Activated CD8-positive, alpha-beta T cell treated with anti-CD3 and anti-CD28 coated beads, Interleukin-2, amount 10 ng/mL, durations not matched to agents 7 days and 5 days (primary cell): ENCODE measurements at places on chromosomes 5 and 9. TPM values are rescaled to one million over a fixed set of nuclear protein-coding genes. Genes with fewer than 3 reads are reported as not detected.

Gene NSMF
- total RNA-seq = 55.0 TPM

Gene LCP2
- 386 TPM for total RNA-seq

Gene ALDOB
- not detected for total RNA-seq

Gene PCDHAC1
- total RNA-seq = not detected

Gene SPATA31A1
- total RNA-seq = not detected

Gene TAS2R1
- total RNA-seq = not detected

- DNase-seq = no peak
- no peak overlapping the region for H3K27ac ChIP-seq
- no peak overlapping the region for H3K4me3 ChIP-seq
- H3K27me3 ChIP-seq = no peaks in the 10 kb centered on the region
Measured at GRCh38 chr5:103428411-103428871, 134.1 kb downstream of the NUDT12 start.

GRCh38 chr9:134226221-134226930 lies 62.0 kb upstream of the RNU6ATAC start:
- H3K27me3 ChIP-seq = no peaks in the 10 kb centered on the region
- H3K4me1 ChIP-seq = no peaks in the 10 kb centered on the region
- H3K36me3 ChIP-seq = no peaks in the 10 kb centered on the region

- no peak overlapping the region for H3K4me3 ChIP-seq
- peaks cover 2% of the 10 kb centered on the region for H3K4me1 ChIP-seq
- H3K27me3 ChIP-seq = peaks cover 5% of the 10 kb centered on the region
- H3K36me3 ChIP-seq = no peaks in the 10 kb centered on the region
- H3K27ac ChIP-seq = no peak overlapping the region
Measured at GRCh38 chr5:1726956-1727355, 72.7 kb downstream of the MRPL36 start.

GRCh38 chr5:44747396-44747795 lies 61.4 kb upstream of the MRPS30 start:
- no peak overlapping the region for H3K4me3 ChIP-seq
- H3K4me1 ChIP-seq = no peaks in the 10 kb centered on the region
- no peaks in the 10 kb centered on the region for H3K27me3 ChIP-seq
- no peak for DNase-seq

DNA sequence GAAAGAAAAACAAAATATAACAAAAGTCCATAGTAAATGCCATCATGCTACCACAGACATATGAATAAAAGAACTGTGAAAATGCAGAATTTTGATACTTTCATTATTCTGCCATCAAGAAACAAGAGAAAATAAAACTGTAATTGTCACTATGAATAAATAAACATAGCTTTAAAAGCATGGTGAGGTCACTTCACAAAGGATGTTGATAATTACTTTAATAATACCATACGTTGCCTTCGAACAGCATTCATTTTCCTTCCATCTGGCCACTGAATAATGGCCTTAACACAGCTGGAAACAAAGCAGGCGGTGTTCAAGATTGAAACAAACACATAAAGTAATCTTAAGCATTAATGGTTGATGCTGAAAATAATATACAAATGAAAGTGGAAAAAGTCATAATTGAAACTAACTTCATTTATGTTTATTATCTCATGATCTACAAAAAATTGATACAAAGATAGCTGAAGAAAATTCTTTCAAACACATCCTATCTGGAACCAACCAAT lies 102.0 kb downstream of the AGTPBP1 start:
- DNase-seq = no peak
- H3K4me1 ChIP-seq = no peaks in the 10 kb centered on the region
- no peaks in the 10 kb centered on the region for H3K27me3 ChIP-seq
- peaks cover 5% of the 10 kb centered on the region for H3K36me3 ChIP-seq
- H3K4me3 ChIP-seq = no peak overlapping the region

- peaks cover 3% of the 10 kb centered on the region for H3K27me3 ChIP-seq
- H3K36me3 ChIP-seq = no peaks in the 10 kb centered on the region
- DNase-seq = no peak
- H3K4me3 ChIP-seq = no peak overlapping the region
Measured at GRCh38 chr9:14159440-14160216, 154.3 kb downstream of the NFIB start.

- H3K27ac ChIP-seq = no peak overlapping the region
- DNase-seq = no peak
Measured at GRCh38 chr9:75106857-75107256, 18.5 kb downstream of the OSTF1 start.

DNA sequence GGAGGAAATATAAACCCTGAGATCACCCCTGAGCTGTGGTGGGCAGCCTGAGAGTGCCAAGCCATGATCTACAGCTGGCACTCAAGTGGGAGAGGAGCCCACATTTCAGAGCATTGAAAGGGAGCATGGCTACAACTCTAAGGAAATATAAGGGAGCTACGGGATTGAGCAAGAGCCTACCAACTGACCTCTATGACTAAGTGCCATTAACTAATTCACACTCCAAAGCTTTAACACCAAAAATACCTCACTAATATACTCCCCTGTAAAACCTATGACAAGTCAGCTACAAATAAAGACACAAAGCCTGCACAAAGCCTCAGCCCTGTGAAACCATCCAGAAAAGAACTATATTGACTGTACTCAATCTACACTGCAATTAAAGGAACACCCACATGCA lies 286.8 kb upstream of the RPS23 start:
- no peak overlapping the region for H3K4me3 ChIP-seq
- peaks cover 18% of the 10 kb centered on the region for H3K27me3 ChIP-seq
- H3K27ac ChIP-seq = no peak overlapping the region
- H3K36me3 ChIP-seq = no peaks in the 10 kb centered on the region

GRCh38 chr9:136229096-136230065 lies 16.2 kb downstream of the QSOX2 start:
- H3K27ac ChIP-seq = no peak overlapping the region
- no peak for DNase-seq
- peaks cover 2% of the 10 kb centered on the region for H3K36me3 ChIP-seq

DNA sequence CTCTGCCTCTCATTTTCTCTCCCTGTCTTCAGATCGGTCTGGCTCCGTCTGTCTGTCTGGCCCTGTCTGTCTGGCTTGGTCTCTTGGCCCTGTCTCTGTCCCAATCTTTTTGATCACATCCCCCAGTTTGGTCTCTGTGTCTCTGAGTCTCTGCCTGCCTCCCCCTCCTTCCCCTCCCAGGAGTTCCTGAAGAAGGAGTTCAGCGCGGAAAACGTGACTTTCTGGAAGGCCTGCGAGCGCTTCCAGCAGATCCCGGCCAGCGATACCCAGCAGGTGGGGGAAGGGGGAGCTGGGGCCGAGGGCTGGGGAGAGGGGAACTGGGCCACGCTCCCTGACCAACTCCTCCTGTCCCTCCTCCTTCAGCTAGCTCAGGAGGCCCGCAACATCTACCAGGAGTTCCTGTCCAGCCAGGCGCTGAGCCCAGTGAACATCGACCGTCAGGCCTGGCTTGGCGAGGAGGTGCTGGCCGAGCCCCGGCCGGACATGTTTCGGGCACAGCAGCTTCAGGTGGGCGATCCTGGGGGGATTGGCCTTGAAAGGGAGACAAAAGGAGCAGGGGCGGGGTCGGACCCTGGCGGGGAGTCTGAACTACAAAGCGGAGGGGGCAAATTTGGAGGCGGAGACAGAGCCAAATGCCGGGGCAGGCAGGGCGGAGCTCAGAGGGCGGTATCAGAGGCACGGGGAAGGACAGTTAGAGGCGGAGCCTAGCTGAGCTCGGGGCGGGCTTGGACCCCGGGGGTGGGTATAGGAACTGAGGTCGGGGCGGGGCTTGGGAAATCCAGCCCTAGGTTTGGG lies 9.0 kb downstream of the RGS14 start:
- peaks cover 73% of the 10 kb centered on the region for H3K4me1 ChIP-seq
- DNase-seq = no peak
- H3K27me3 ChIP-seq = no peaks in the 10 kb centered on the region

GRCh38 chr9:135081731-135082130 lies 5.7 kb upstream of the OLFM1 start:
- H3K4me3 ChIP-seq = no peak overlapping the region
- peaks cover 18% of the 10 kb centered on the region for H3K27me3 ChIP-seq
- no peak overlapping the region for H3K27ac ChIP-seq
- H3K4me1 ChIP-seq = peaks cover 3% of the 10 kb centered on the region
- H3K36me3 ChIP-seq = no peaks in the 10 kb centered on the region

DNA sequence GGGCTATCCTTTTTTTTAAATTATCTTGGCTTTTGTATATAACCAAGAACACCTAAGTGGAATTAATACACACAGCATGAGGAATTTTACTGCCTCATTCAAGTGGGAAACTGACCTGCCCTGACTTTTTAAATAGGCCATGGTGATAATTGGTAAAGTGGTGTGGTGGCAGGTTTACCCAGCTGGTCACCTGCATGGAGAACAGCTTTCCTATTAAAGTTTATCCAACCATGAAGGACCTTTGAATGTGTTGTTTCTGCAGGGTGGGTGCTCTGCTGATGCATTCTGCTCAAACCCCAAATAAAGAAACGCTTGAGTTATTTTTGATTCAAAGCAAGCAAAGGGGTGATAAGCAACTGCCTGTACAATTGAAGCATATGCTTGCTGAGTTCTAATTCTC lies 261.0 kb upstream of the GRIN3A start:
- no peaks in the 10 kb centered on the region for H3K4me1 ChIP-seq
- H3K4me3 ChIP-seq = no peak overlapping the region
- DNase-seq = no peak

DNA sequence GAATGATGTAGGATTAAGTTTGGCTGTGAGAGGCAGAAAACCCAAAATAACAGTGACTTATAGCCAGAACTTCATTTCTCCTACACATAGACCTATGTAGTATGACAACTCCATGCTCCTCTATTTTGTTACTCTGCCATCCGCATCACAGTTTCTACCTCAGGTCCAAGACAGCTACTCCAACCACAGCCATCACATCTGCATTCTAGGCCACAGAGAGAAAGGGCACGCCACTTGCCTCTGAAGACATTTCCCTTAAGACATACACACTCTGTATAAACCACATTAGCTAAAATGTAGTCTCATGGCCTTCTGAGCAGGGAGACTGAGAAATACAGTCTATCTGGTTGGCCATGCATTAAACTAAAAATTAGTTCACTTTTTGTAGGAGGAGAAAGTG lies 10.0 kb downstream of the SPINK4 start:
- H3K4me1 ChIP-seq = peaks cover 10% of the 10 kb centered on the region
- no peaks in the 10 kb centered on the region for H3K27me3 ChIP-seq
- peaks cover 31% of the 10 kb centered on the region for H3K36me3 ChIP-seq
- no peak for DNase-seq

DNA sequence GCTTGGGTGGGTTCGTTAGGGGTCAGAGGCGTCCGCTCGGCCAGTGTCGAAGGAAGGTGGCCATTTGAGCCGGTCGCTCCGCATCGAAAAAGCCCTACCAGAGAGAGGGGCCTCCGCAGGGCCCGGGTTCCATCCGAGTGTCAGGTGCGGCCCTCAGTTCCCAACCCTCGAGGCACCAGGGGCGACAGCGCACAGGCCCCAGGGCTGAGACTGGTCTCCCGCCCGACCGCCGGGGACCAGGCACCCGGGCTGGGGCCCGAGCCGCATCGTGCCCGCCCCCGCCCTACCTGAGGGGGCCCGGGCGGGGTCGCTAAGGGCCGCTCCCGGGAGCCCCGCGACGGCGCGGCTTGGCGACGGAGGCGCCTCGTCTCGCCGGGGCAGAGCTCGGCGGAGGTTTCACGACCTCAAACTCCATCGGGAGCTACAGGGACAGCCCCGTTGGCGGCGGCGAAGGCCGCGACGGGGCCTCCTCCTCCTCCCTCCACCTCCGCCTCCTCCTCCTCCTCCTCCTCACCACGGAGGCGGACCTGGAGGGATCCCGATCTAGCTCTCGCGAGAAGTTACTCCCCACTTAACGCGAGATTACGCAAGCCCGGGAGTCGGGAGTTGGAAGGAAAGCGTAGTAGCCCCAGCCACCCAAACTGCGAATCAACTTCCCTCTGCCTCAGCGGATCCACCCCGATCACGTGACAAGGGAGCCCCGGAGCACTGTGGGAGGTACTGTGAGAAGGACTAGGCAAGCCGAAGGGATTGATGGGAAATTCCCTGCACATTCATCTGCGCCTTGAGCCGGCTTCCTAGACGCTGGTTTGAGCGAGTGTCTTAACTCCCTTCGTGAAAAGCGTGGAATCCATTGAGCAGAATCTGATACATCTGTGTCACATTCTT lies at the start of gene RC3H2:
Gene RC3H2 (minus strand): TSS at position 537 of the 888 bp plus-strand sequence. CDS start 7,850 bp downstream, outside the sequence.
- peaks cover 22% of the 10 kb centered on the region for H3K4me1 ChIP-seq
- no peaks in the 10 kb centered on the region for H3K27me3 ChIP-seq
- H3K36me3 ChIP-seq = peaks cover 27% of the 10 kb centered on the region
- H3K4me3 ChIP-seq = peak within 1 kb of the TSS; percentile 94

DNA sequence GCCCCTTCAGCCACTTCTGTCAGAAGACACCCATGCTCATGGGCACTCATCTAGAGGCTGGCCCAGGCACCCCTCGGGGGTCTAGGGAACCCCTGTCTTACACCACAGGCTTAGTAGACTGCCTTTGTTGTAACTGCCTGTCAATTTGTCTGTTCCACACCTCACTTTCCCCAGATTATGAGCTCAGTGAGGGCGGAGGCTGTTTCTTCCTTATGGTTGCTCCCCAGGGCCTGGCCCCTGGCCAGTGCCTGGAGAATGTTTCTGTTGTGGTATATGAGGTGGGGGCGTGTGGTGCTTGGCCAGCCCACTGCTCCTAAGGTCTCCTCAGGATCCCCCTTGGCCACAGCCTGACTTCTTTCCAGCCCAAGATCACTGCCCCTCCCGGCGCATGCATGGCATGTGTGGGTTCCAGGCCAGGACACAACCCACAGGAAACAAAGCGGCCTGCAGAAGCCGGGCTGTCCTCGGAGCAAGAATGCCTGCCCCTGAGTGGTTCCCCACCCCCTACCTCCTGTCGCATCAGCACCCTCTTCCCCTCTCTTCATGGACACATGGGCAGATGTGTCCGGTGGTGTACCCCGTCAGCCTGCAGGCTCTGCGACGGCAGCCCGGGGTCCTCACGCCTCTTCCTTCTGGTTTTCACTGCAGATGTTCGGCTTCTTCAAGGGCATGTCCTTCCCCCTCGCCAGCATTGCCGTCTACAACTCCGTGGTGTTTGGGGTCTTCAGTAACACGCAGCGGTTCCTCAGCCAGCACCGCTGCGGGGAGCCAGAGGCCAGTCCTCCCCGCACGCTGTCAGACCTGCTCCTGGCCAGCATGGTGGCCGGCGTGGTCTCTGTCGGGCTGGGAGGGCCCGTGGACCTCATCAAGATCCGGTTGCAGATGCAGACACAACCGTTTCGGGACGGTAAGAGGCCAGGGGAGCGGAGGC lies 17.7 kb downstream of the SLC25A48 start:
- H3K4me1 ChIP-seq = no peaks in the 10 kb centered on the region
- no peaks in the 10 kb centered on the region for H3K36me3 ChIP-seq
- DNase-seq = no peak
- H3K27ac ChIP-seq = no peak overlapping the region

- no peak for DNase-seq
- H3K27ac ChIP-seq = no peak overlapping the region
- H3K4me1 ChIP-seq = no peaks in the 10 kb centered on the region
- no peaks in the 10 kb centered on the region for H3K36me3 ChIP-seq
- no peak overlapping the region for H3K4me3 ChIP-seq
Measured at GRCh38 chr9:73853549-73853948, 643.6 kb upstream of the RORB start.

GRCh38 chr5:75603371-75603770 lies 7.9 kb upstream of the ANKDD1B start:
- DNase-seq = no peak
- H3K27ac ChIP-seq = no peak overlapping the region
- H3K4me3 ChIP-seq = no peak overlapping the region
- peaks cover 28% of the 10 kb centered on the region for H3K36me3 ChIP-seq
- peaks cover 28% of the 10 kb centered on the region for H3K4me1 ChIP-seq
- H3K27me3 ChIP-seq = no peaks in the 10 kb centered on the region

- no peaks in the 10 kb centered on the region for H3K36me3 ChIP-seq
- H3K4me1 ChIP-seq = peaks cover 5% of the 10 kb centered on the region
- no peak overlapping the region for H3K4me3 ChIP-seq
- H3K27ac ChIP-seq = no peak overlapping the region
- DNase-seq = no peak
Measured at GRCh38 chr9:76603448-76603895, 144.5 kb downstream of the GCNT1 start.
